ENCODE measurements at places on chromosomes 2 and 18. TPM values are rescaled to one million over a fixed set of nuclear protein-coding genes. Genes with fewer than 3 reads are reported as not detected.

GRCh38 chr2:17160594-17160993 is 357.6 kb downstream of the RAD51AP2 start:
- DNase-seq = no peak

DNA sequence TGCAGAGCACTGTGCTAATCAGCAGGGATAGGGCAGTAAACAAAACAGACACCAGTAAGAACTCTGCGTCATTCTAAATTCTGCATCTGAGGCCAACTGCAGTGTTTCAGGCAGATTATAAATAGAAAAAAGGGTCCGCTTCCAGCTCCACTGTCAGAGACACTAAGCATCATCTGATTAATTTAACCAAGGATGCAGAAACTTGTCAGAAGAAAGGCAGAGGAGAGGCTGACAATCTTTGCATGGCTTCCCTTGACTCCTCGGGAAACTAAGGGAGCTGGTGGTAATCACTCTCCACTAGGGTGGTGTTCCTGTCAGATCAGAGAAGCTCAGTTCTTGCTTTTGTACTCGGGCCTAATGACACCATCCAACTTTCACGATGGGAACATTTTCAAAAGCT is 123.5 kb downstream of the DNAH6 start:
- DNase-seq = no peak

DNA sequence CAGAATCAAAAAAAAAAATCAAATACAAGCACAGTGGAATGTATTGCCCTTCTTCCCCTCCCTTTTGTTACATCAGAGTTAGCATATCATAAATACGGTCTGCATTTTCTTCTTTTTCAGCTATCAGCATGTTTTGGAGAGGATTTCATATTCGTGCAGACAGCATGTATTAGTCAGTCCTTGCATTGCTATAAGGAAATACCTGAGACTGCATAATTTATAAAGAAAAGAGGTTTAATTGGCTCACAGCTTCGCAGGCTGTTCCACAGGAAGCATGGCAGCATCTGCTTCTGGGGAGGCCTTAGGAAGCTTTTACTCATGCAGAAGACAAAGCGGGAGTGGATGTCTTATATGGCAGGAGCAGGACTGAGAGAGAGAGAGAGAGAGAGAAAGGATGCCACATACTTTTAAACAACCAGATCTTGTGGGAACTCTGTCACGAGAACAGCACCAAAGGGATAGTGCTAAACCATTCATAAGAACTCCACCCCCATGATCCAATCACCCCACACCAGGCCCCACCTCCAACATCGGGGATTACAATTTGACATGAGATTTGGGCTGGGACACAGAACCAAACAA is 8.9 kb downstream of the IL1B start:
- no peak for DNase-seq

GRCh38 chr2:216857131-216857550 is 2.7 kb downstream of the TNP1 start:
- peak; percentile 20 for DNase-seq

DNA sequence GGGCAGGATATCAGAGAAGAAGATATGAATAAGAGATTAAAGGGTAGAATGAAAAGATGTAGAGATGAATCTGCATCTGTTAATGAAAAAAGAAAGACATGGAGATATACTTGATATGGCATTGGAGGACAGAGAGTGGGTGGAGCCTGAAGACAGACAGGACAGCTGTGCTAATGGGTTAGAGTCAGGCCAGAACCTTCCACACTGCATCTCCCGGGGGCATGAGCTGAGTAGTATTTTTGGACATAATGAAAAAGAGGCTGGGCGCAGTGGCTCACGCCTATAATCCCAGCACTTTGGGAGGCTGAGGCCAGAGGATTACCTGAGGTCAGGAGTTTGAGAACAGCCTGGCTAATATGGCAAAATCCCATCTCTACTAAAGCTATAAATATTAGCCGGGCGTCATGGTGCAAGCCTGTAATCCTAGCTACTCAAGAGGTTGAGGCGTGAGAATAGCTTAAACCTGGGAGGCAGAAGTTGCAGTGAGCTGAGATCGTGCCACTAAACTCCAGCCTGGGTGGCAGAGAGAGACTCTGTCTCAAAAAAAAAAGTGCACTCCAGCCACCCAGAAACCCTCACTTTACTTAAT is 11.4 kb downstream of the FLACC1 start:
- no peak for DNase-seq

DNA sequence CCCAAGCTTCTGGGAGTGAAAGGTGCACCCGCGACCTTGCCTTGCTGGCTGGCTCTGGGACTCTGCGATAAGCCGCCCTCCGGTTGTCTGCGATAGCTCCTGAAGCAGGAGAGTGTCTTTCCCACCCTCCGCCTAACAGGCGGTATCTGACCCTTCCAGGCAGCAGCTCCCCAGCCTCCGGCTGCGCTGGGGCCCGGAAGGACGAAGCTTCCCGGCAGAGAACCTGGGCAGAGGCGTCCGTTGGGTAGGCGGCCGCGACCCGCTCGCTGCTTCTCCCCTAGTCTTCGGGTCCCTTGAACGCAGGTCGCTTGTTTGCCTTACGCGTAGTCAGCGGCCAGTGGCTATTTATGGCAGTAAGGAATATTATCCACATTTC is 446 bp upstream of the RHBDD1 start:
- DNase-seq = no peak

DNA sequence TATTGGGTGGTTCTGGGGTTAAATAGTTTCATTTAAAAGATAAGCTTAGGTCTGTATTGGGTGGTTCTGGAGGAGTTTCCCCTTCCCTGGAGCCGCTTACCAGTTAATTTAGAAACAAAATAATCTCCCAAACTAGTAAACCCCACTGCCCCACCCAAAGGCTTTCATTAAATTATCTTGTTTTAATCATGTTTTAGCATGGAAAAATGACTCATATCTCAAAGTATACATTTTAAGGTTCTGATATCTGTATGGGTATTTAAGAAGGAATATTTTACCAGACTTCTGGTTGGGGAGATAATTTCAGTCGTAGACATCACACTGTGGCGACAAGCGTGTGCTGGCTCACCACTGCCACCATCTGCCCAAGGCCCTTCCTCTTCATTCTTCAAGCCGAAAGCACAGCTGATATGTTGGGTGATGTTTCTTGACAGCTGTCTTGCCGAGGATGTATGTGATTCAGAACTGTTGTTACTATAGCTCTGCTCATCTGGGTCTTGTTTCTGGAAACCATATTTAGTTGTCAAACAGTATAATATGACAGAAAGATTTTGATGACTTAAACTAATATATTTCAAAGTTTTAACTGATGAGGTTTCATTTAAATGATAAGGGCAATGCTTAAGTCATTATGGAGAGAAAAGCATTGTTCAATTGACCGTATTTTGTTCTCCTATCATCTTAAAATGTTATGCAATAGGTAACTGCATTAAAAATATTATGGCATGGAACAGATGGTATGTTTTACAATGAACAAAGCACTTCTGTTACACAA is 5.1 kb downstream of the FIGLA start:
- peak; percentile 63 for DNase-seq

DNA sequence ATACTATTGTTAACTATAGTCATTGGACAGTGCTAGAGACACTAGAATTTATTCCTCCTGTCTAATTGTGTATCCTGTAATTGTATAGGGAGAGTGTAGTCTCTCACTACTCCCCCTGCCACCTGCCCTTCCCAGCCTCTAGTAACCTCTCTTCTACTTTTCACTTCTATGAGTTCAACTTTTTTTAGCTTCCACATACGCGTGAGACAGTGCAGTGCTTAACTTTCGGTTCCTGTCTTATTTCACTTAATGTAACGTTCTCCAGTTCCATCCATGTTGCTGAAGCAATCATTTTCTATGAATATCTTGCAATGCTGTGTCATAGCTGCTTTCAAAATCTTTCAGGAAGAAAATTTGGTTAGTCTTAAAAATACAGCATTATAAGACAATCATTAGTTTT is 22.8 kb upstream of the RUFY4 start:
- DNase-seq = no peak

GRCh38 chr2:218291318-218292047 is 820 bp downstream of the TMBIM1 start:
- peak; percentile 32 for DNase-seq

GRCh38 chr2:46106690-46107089 is 190.5 kb upstream of the EPAS1 start:
- DNase-seq = no peak

DNA sequence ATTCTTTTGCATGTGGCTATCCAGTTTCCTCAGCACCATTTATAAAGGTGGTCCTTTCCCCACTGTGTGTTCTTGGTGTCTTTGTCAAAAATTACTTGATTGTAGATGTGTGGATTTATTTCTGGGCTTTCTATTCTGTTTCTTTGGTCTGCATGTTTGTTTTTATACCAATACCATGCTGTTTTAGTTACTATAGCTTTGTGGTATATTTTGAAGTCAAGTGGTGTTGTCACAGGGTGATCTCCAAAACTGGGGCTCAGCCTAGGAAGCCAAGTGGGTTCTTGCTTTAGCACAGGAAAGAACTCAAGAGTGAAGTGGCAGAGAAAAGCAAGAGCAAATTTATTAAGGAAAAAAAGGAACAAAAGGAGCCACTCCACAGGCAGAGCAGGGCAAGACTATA is 6.0 kb upstream of the SNTG2 start:
- DNase-seq = no peak

Gene CTAGE1
- total RNA-seq = not detected

Gene SERPINB13
- total RNA-seq = not detected

Gene CLIP4
- total RNA-seq = 27.9 TPM

Gene BOK
- 0.07 TPM for total RNA-seq

Gene FBXO48
- total RNA-seq = 2.6 TPM

Gene HOXD9
- total RNA-seq = not detected

Gene FEV
- not detected for total RNA-seq

Gene IL1F10
- total RNA-seq = not detected

Gene CDKL4
- total RNA-seq = 0.14 TPM

Gene FOXI3
- not detected for total RNA-seq

Gene IL36RN
- not detected for total RNA-seq
